Thymus (tissue), 14 donors: ENCODE measurements at places on chromosomes 3 and 15. TPM values are rescaled to one million over a fixed set of nuclear protein-coding genes. Genes with fewer than 3 reads are reported as not detected.

- DNase-seq: peak; percentile 26
Observed at GRCh38 chr3:183824761-183825455, 469 bp downstream of the MAP6D1 start.

GRCh38 chr3:127037971-127038446 lies 55.1 kb downstream of the PLXNA1 start:
- DNase-seq: no peak

CDHR4 gene
- total RNA-seq: not detected

DNA sequence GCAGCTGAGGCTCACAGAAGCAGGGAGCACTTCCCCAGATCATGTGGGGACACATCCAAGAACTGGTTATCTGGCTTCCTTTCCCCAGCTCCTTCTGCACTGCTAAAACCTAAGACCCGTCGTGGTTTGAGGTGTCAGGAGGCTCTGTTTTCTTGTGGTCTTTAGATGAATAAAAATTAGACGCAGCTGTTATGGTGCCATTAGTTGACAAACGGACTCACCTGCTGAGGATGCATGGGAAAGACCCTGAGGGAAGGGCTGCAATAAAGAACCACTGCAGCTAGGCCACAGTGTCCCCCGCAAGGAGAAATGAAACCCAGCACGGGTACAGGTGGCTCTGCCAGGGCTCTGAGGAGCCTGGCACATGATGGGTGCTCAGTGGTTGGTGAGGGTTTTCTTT lies 99.4 kb downstream of the IQSEC1 start:
- DNase-seq: no peak

DNA sequence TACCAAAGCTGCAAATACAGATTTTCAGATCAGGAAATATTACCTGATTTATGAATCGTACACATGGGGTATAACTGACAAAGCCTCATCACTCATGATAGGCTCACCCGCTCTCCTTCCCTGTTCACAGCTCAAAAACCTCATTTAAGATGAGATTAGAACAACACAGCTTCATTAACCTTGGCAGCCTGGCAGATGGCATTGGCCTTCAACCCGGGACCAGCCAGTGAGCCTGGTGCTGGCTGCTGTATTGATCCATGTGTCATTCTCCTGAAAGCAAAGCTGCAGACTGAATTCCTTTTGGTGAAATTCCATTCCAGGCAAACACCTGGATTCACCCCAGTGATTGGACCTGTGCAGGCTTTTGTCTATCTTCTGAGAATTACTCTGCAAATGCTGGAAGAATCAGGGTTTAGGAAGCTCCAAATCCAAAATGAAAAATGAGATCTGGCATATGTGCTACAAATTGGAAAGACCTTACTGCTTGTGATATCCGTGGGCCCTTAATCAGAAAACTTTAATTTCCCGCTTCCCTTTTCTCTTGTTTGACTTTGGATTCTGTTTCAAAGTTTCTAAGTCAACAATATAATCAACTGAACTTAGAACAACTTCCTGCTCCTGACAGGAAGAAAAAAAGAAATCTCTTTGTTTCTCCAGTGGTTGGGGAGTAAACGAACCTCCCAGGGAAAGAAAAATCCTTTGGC lies 189.1 kb upstream of the KBTBD8 start:
- DNase-seq: no peak

DNA sequence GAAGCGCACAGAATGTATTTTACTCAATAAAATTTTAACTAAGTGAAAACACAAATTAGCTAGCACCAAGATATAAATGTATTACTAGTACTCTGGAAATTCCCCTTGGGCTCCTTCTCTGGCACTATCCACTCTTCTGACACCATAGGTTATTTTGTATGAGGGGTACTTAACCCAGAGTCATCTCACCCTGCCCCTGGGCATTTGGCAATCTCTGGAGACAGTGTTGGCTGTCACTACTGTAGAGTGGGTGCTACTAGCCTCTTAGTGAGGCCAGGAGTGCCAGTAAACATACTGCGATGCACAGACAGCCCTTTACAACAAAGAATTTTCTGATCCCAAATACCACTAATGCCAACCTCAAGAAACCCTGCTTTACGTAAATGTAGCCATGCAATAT lies 246.3 kb upstream of the KBTBD8 start:
- DNase-seq: no peak

GRCh38 chr3:71423151-71423906 lies 160.2 kb downstream of the FOXP1 start:
- DNase-seq: no peak

GRCh38 chr15:58369261-58369701 lies 62.5 kb upstream of the LIPC start:
- peak; percentile 53 for DNase-seq

DNA sequence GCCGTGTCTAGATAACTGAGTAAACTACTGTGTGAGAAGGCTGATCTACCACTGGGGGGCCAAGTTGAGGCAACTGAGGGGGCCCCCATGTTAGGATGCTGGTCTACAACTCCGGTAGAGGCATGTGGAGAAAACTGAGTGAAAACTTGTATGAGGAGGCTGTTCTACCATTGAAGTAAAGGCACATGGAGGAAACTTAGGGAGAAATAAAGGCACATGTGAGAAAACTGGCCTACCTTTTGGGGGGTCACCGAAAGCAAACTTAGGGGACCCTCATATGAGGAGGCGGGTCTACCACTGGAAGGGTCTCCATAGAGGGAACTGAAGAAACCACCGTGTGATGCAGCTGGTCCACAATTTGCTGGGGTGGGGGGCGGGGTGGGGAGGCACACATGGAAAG lies 155.2 kb downstream of the FBLN2 start:
- no peak for DNase-seq

- DNase-seq: no peak
Observed at GRCh38 chr15:35748105-35748504, 202.1 kb upstream of the DPH6 start.

DNA sequence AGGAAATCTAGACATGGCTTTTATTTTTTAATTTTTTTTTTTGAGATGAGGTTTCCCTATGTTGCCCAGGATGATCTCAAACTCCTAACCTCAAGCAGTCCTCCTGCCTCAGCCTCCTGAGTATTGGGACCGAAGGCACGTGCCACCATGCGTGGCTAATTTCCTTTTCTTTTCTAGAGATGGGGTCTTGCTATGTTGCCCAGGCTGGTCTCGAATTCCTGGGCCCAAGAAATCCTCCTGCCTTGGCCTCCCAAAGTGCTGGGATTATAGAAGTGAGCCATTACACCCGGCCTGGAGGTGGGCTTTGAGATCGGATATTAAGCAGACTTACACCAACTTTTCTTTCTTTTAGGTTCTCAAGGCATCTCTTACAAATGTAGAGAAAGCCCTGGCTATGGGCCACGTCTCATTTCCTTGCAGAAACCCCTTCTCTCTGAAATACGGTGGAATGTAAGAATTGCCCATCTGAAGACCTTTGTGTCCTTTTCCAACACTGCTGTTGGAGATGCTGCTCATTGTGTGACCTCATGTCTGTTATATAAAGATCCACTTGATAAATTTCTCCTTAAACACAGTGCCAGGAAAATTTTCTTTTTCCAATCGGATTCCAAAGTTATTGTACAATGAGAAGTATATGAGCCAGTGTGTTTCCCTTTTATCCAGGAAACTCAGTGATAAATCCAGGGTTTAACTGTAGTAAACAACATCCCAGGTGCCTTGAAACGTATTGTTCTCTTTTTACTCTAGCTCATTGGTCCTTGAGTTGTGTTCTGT lies 36.8 kb upstream of the CFAP161 start:
- DNase-seq: no peak

- no peak for DNase-seq
Observed at GRCh38 chr3:123587401-123587800, 2.5 kb upstream of the HACD2 start.

SCAANT1 gene
- not detected for total RNA-seq

C3orf22 gene
- total RNA-seq: not detected

FAM240A gene
- 0.05 TPM for total RNA-seq

- no peak for DNase-seq
Observed at GRCh38 chr15:77455696-77456321, 35.1 kb downstream of the HMG20A start.

ANXA2 gene
- total RNA-seq: 299 TPM

GRCh38 chr3:123880998-123881561 lies 3.1 kb downstream of the MYLK start:
- no peak for DNase-seq

IP6K2 gene
- total RNA-seq: 98.4 TPM

PLS1 gene
- total RNA-seq: 9.2 TPM

GRCh38 chr3:18237251-18238005 lies 187.7 kb downstream of the SATB1 start:
- DNase-seq: no peak

DNA sequence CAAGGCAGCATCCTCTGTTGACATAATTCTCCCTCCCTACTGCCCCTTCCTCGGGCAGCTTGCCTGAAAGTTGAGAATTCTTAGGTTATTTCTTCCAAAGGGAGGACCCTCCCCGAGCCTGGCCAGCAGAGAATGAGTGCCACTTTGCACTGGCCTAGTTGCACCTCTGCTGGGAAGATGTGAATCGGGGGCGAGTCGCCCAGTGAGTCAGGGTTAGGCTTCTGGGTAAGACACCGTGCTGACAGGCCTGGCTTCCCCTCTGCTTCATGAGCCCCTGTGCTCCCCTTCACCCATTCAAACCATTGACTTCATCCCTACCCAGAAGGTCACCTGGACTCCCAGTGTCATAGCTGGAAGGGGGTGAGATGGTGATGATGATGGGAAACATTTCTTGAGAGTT lies 82.3 kb downstream of the AAGAB start:
- no peak for DNase-seq

DNA sequence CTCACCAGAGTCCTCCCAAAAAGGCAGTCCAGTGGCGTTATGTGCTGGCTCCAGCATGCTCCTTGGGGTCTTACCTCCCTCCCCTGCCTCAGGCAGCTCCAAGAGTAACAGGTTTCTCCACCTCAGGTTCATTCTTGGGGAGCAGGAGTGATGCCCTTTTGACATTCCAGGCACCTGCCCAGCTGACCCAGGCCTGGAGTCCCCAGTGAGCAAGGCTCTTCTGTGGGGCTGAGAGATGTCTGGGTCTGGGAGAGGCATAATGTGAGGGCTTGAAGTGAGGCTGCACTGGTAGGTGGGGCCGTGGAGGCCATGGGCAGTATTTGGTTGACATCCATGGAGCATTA lies 15.3 kb downstream of the PXYLP1 start:
- DNase-seq: no peak

DNA sequence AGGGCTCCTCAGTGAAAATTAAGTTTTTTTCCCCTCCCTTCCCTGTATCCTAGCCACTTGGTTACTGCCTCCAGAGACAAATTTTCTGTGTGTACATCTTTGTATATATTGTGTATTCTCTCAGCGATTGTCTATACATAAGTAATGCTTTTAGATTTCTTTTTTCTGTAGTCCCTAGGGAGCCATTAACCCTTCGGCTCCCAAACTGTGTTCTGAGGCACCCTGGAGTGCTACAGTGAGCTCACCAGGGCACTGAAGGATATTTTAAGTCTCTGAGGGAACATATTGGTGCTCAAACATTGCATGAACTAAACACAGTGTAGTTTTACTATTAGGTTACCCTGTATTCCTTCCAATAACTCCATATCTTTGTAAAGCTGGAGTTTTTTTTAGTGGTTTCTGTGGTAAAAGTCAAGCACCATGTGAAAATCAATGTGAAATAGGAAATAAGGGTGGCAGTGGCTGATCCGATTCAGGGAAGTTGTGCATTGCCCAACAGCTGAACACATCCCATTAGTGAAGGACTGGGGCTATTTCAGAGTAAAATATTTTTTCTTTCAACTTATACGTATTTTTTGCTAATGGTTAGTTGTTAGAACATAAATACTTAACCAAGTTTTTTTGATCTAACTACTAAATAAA lies 43.0 kb downstream of the USP13 start:
- no peak for DNase-seq

ADAMTS9 gene
- 3.7 TPM for total RNA-seq

DNA sequence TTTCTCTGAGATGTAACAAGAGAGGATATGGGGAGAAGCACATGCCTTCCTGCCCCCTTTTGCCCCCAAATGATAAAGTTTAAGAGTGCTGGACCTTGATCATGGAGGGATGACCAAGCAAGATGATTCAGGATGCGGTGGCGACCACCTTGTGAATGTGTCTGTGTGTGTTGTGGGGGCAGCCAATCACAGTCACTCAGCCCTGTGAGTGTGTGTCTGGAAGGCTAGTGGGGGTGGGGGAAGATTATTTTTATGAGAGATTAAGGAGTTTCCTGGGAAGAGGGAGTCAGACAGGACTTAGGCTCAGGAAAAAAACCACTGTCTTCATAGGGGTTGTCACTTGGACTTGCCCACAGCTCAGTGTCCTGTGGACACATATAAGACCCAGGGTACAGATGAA lies 57.8 kb upstream of the KY start:
- no peak for DNase-seq

GRCh38 chr3:23752126-23752525 lies 53.6 kb upstream of the UBE2E1 start:
- DNase-seq: no peak

CPN2 gene
- 0.05 TPM for total RNA-seq

SYNM gene
- total RNA-seq: 3.4 TPM

DOCK3 gene
- total RNA-seq: 0.05 TPM

DNA sequence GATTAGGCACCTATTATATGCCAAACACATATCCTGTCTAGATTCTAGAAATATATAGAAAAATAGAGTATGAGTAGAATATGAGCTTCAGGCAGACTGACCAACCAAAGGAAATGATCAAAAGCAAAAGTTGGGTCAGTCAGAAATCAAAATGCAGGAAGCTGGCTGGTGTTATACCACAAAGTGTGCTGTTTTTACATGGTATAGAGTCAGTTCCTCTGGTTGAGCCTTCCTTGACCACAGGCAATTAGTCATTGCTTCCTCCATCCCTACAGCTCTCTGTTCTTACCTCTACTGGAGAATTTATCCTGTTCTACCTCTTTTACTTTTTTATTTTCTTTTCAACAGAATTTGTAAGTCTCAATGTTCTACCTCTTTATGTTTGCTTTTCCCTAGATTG lies 149.8 kb downstream of the TMCO5A start:
- no peak for DNase-seq

GRCh38 chr15:30923429-30923828 lies 19.7 kb downstream of the FAN1 start:
- DNase-seq: no peak

GRIP2 gene
- total RNA-seq: 0.14 TPM

GRCh38 chr3:37624276-37624675 lies 237.4 kb upstream of the CTDSPL start:
- DNase-seq: no peak

GRCh38 chr15:56616551-56616950 lies 116.8 kb downstream of the ZNF280D start:
- DNase-seq: no peak

DNA sequence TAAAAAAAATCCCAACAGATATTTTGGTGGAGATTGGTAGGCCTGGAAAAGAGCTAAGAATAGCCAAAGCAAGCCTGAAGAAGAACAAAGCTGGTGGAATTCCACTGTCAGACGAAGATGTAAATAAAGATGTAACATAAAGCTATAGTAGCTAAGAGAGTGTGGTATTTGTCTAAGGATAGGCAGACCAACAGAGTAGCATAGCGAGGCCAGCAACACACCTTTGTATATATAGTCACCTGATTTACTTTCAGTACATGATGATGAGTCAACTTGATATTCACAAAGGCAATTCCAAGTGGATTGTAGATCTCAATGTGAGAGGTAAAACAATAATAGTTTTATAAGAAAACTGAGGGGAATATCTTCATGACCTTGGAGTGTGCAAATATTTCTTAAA lies 53.6 kb upstream of the SYN2 start:
- DNase-seq: no peak
